Hippocampal formation (tissue), 2 donors: ENCODE measurements at places on chromosomes 12 and 14.

- no peak for DNase-seq
Observed at GRCh38 chr12:18313306-18313705, 52.0 kb downstream of the PIK3C2G start.

- DNase-seq, result no peak
Observed at GRCh38 chr12:103840462-103840875, 565 bp downstream of the NT5DC3 start.

DNA sequence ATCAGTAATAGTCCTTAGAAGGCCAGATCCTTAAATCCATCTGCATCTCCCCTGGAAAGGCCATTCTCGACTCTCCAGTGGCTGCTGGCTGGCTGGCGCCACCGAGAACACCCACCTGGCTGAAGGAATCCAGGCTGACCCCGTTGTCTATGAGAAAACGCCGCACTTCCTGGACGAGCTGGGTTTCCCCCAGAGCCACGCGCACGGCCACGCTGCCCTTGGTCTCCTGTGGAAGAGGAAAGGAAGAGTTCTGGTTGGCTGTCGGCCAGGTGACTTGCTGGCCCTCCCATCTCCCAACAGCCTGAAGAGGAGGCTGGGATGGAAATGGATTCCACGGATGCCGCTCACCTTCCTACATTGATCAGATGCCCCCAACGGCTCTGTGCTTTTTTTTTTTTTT is 23.9 kb downstream of the RBM19 start:
- DNase-seq, result no peak

- no peak for DNase-seq
Observed at GRCh38 chr12:131287938-131288764, 334.4 kb downstream of the ADGRD1 start.

- no peak for DNase-seq
Observed at GRCh38 chr14:51443195-51444018, 203.4 kb downstream of the TMX1 start.

GRCh38 chr12:6463216-6463615 is 7.3 kb downstream of the VAMP1 start:
- no peak for DNase-seq

- no peak for DNase-seq
Observed at GRCh38 chr14:73058922-73059673, 764 bp downstream of the RBM25 start.

GRCh38 chr14:85599939-85600338 is 70.0 kb downstream of the FLRT2 start:
- no peak for DNase-seq

- no peak for DNase-seq
Observed at GRCh38 chr14:97994020-97994531, 1196.9 kb downstream of the VRK1 start.

DNA sequence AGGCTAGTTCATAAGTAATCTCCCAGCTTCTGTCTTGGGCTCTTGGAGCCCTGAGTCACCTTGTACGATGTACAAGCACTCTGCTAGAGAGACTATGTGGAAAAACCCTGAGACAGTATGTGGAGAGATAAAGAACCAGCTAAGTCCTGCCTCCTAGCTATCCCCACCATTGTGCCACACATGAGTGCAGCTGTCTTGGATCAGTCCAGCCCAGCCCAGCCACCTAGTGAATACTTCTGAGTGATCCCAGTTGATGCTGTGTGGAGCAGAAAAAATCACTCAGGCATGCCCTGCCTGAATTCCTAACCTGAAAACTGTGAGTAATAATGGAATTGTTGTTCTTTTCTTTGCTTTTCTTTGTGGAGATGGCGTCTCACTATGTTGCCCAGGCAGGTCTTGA is 5.1 kb upstream of the SERPINA6 start:
- no peak for DNase-seq

DNA sequence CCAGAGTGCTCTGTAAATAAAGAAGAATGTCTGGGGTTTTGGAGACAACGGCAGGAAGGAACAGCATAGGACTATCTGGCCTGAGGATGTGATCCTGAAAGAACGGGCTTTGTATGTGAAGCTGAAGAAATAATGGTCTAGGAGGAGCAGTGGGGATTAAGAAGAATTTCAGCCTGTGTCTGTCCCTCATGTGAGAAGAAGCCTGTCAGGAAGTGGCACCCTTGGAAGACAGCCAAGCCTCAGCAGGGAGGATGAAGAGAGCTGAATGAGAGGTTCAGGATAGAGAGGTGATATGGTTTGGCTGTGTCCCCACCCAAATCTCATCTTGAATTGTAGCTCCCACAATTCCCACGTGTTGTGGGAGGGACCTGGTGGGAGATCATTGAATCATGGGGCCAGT is 56.9 kb upstream of the TCL1A start:
- no peak for DNase-seq

DNA sequence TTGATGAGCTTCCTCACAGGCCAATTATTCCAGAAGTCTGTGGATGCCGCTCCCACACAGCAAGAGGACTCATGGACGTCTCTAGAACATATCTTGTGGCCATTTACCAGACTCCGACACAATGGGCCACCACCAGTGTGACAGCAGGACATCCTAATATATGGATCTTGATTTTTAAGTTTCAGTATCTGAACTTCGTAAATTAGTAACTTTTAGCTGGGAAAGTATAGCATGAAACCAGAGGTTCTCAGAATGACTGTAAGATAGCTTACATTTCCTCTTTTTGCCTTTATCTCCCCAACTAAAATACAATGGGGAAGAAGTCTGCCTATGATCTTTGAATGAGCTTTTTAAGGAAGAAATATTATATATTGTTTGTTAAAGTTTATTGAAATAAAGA is 87.0 kb downstream of the DNAI7 start:
- DNase-seq, result no peak

DNA sequence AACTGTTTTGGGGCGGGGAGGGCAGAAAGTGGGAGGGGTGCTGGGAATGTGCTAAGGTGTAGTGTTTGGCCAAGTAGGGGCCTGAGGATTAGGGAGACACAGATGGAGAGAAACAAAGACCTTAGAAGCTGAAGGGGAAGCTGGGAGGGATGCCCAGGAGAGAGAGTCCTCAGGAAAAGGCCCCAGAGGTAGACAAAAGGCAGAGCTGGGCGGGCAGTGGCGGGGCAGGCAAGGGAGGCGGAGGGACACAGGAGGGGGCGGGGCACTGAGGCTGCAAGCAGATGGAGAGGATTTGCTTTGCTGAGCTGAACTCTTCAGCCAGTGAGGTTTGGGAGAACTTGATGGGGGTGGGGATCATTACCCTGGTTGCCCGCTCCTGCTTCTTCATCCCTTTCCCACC is 2.8 kb downstream of the PTMS start:
- DNase-seq, result no peak

GRCh38 chr14:80575763-80576162 is 364.5 kb upstream of the DIO2 start:
- DNase-seq, result no peak

GRCh38 chr12:85457016-85457415 is 177.0 kb downstream of the ALX1 start:
- DNase-seq, result no peak

DNA sequence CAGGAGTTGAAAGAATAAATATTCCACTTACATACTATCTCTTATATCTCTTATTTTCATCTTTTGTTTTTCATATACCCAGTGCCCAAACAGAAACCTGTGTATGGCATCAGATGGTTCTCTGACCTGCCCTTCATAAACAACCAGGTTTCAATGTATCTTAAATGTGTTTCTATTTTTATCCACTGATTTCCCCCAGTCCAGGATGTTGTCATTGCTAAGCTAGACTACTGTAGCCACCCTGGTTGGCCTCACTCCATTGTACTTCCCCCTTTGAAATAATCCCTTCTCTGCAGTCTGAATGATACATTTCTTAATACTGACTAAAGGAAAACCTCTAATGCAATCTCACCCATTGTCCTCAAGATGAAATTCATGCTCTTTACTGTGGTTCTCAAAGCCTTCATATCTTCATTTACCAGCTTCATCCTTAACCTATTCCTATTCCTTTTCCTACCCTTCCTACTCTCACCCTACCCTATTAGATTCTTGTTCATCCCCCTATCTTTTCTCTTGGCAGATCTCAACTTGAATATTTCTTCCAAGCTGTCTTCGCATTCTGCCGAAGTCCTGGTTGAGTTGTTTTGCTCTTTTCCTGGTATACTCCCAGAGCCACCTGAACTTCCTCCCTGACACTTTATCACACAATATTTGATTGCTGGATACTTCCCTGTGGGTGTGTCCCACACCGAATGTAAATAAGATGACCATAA is 312.4 kb downstream of the FOXG1 start:
- no peak for DNase-seq

GRCh38 chr12:25994901-25995625 is 36.6 kb downstream of the RASSF8 start:
- DNase-seq, result no peak

DNA sequence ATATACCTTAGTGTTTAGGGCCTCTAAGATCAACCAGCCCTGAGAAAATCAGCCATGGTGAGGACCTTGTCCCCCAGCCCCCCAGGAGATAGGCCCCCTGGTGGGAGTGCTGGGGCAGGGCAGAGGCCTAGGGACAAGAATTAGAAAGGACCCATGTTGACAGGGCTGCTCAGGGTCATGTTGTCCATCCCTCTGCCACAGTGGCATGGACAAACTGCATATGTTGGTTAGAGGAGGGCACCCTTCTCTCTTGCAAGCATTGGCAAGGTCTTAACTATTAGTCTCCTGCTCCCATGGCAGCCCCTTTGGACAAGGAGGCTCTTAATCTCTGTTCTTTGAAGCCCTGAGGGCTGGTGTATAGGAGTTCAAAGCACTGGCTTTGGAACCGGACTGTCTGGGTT is 755 bp upstream of the PTPN6 start:
- no peak for DNase-seq

DNA sequence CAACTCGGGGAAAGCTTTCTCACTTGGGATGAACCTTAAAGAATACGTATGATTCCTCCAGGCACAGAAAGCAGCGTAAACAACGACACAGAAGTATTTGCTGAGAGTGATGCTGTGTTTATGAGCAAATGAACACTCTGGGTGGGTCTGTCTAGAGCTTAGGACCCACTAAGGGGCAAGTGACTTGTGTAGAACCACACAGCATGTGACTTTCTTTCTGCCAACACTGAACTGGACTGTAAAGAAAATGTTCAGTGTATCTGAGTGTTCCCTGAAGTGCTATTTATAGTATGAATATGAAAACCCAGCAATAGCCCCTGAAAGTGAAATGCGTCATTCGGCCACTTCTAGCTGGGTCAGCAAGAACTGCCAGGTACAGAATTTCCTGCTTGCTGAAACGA is 78.5 kb downstream of the ST8SIA1 start:
- no peak for DNase-seq

- no peak for DNase-seq
Observed at GRCh38 chr14:68979722-68980451, 785 bp upstream of the ACTN1 start.

DNA sequence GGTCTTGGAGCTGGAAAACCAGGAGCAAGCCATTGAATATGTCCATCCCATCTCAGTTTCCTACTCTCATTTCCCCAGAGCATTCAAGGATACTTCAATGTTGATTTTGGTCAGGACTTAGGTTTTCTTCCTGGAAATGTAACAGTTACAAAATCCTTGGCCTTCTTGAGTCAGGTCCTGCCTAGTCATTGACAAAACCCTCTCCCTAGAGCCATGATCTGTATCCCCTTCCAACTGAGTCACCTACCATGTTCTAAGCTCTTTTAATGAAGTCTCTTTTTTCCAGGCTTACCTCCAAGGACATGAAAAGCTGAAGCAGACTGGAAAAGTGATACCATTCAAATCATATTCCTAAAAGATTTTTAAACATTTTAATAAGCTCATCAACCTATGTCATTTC is 549.2 kb downstream of the GALC start:
- no peak for DNase-seq

- DNase-seq, result peak; percentile 30
Observed at GRCh38 chr12:26370098-26370497, 174.7 kb downstream of the SSPN start.

GRCh38 chr12:27696864-27697564 is 767 bp downstream of the REP15 start:
- DNase-seq, result no peak

DNA sequence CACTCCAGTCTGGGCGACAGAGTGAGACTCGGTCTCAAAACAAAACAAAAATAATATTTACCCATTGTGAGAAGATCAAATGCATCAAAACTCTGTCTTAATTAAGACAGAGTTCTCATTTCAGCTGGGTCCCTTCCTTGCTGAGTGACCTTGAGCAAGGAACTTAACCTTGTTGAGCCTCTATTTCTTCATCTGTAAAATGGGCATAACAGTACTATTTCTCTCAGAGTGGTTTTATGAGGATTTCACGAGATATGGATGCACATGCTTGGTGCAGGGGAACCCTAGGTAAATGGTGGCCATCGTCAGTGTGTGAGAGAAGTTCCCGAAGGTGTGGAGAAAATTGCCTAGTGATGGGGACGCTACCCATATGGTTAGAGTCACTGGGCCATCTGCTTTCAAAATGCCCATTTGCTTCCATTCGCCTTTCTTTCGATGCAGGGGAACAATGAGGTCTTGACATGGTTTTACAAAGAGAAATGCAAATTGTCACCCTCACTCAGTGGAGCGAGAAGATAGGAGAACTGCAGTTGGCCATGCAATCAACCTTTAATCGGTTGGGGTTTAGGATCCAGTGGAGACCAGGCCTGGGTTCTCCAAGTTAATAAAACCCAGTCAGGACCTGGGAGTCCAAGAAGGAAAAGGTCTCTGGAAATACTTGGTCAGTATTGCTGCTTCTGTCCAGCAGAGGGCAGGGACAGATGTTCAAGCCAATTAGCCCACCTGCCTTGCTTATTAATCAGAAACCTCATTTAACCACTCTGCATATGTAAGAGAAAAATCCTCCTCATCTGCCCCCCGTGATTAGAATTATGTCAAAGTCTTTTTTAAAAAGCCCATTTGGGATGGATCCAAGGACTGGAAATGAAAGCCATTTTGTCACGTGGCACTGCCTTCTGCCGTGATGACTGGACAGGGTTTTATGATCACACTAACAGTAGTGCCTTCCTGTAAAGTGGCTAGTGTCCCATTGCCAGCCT is 37.2 kb downstream of the CFAP251 start:
- no peak for DNase-seq

DNA sequence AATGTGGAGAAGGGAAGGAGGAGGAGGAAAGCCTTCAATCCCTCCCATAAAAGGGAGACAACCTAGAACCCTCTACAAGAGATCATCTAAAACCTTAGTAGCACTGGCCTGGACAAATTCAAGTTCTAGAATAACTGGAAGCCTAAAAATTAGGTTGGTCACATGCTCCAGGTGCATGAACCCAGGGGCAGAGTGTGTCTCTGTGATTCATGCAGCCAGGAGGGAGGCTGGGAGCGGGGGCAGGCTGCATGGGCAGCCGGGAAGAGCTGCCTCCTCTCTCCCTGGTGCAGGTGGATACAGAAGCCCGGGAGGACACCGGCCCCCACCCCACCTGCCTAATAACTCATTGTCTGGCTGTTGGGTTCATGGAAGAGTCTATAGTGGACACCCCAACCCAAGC is 38.6 kb downstream of the CCDC85C start:
- no peak for DNase-seq

DNA sequence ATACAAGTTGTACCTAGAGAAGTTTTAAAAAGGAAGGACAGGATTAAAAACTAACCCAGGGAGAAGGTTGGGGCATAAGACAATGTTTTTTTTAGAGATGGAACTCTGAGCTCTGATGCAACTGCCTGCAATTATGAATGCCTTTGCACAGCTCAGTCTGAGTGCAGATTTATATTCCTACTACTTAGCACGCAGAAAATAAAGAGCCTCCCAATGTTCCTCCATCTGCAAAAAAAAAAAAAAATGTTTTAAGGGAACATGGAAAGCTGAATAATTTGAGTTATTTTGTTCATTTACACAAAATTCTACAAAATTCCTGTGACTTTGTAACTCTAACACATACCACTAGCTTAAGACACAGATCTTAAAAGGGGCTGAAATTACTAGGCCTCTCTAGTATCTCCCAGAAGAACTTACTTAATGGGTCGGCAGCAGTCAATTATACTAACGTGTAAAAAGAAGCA is 15.7 kb downstream of the CLIP1 start:
- no peak for DNase-seq
